Right cardiac atrium (tissue), 5 donors: ENCODE measurements at places on chromosomes 3 and 15. TPM values are rescaled to one million over a fixed set of nuclear protein-coding genes. Genes with fewer than 3 reads are reported as not detected.

GNAT1 gene
- not detected for total RNA-seq

CCR2 gene
- total RNA-seq: 1.2 TPM

IFT57 gene
- 33.8 TPM for total RNA-seq

CCR3 gene
- total RNA-seq: not detected

PLAAT1 gene
- 10.0 TPM for total RNA-seq

SLC51A gene
- total RNA-seq: 0.68 TPM

TRH gene
- total RNA-seq: not detected
